Karpas-422 (cell line): ENCODE measurements at places on chromosomes 5 and 9.

DNA sequence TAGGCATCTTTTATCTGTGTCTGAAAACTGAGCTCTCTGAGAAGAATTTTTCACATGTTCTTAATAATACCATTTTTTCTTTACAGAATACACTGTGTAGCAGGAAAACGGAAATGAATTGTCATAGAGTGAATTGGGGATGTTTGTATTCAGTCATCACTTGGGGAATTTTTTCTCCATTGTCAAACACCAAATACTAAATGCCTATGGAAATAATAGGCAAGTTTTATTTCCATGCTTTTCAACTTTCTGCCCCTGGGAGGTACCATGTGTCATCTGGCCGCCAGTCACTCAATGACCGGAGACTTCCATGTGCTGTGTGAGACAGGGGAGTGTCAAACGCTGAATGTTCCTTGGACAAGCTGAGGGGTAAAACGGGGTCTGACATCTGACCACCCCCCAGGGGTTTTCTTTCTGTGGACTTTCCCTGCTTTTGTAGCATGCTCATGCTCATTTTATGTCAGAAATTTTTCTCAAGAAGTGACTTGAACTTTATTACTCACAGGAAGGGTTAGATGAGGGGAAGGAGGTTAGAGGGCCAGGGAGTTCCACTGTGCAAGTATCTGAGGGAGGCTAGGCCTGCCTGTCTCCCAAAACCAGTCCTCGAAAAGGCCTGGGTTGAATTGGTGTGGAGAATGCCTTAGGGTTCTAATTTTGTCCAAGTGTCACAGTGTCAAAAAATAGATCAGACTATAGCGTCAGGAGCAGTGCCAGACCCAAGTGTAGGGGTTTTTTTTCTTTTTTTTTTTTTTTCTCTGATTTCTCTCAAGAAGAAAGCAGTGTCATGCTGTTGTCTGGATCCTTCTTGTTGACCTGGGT is 438.6 kb downstream of the AGTPBP1 start:
- peak; percentile 35 for DNase-seq

GRCh38 chr9:87584326-87584725 is 86.7 kb downstream of the DAPK1 start:
- no peak for DNase-seq

- no peak for DNase-seq
Observed at GRCh38 chr5:137847687-137848086, 20.0 kb upstream of the MYOT start.

- DNase-seq, result no peak
Observed at GRCh38 chr5:110169461-110169860, 479.7 kb downstream of the MAN2A1 start.

GRCh38 chr5:158591301-158591863 is 508.3 kb downstream of the EBF1 start:
- no peak for DNase-seq
